Natural killer cell treated with Interleukin-12 subunit alpha and Interleukin-12 subunit beta and Interleukin-15 and Interleukin-18, amount 100 ng/mL, for 72 hours (primary cell): ENCODE measurements at places on chromosomes 12 and 14. TPM values are rescaled to one million over a fixed set of nuclear protein-coding genes. Genes with fewer than 3 reads are reported as not detected.

DNA sequence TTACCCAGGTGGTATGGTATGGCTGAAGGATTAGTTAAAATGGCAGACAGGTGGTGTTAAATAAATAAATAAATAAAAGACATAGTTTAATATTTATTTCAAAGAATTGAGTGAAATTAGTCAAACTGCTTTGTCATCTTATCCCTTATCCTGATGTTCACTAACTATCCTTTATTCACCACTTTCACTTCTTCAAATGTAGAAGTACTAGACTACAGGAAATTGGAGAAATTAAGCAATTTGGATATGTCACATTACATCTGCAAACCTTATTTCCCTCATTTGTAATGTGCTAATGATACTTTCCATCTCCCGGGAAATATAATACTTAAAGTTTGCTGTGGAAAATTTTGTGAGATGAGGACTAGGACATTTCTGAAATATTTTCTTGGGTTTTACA, 1195.7 kb downstream of the LRFN5 start:
- DNase-seq, result no peak
- H3K36me3 ChIP-seq, result peaks cover 13% of the 10 kb centered on the region
- no peaks in the 10 kb centered on the region for H3K4me1 ChIP-seq
- no peaks in the 10 kb centered on the region for H3K27me3 ChIP-seq

- peaks cover 3% of the 10 kb centered on the region for H3K4me1 ChIP-seq
- H3K4me3 ChIP-seq, result no peak overlapping the region
- DNase-seq, result no peak
- no peak overlapping the region for H3K27ac ChIP-seq
- no peaks in the 10 kb centered on the region for H3K36me3 ChIP-seq
- peaks cover 5% of the 10 kb centered on the region for H3K27me3 ChIP-seq
These were observed 4.4 kb downstream of the KRT18 start for GRCh38 chr12:52953181-52953841.

DNA sequence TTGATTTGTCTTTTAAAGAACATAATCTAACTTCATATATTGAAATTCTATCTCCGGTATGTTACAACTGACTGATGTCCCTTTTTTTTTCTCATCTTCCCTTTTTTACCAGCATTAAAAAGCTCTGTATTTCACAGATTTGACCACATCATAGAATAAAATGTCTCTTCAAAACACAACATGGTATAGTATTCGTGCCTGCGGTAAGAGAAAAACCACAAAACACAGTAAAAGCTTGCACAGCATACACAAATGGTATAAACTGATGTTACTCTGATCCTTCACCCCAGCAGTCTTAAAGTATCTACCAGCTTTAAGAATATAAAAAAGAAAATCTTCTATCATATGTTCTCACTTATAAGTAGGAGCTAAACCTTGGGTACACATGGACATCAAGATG, 83.4 kb downstream of the HECTD1 start:
- H3K27me3 ChIP-seq, result no peaks in the 10 kb centered on the region
- no peak for DNase-seq
- H3K4me3 ChIP-seq, result peak overlapping the region; percentile 23
- peaks cover 36% of the 10 kb centered on the region for H3K36me3 ChIP-seq
- peaks cover 22% of the 10 kb centered on the region for H3K4me1 ChIP-seq
- peak overlapping the region; percentile 18 for H3K27ac ChIP-seq

The GYS2 gene
- not detected for total RNA-seq

DNA sequence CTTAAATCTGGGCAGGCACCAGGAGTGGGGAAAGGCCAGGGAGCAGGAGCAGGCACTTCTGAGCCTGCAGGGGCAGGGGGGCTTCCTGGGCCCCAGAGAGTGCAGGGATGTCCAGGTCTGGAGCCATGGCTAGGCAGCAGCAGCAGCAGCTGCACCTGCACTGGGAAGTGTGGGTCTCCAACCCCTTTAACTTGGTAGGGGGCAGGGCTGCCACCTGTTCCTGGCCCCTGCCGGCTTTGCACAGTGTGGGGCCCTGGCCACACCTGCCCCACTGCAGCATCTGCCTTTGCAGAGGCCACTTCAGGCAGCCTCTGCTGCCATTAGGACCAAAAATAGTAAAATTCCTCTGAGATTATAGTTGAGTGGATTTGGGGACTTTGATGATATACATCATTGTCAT, 138.5 kb downstream of the SLC16A7 start:
- no peaks in the 10 kb centered on the region for H3K36me3 ChIP-seq
- H3K4me1 ChIP-seq, result peaks cover 23% of the 10 kb centered on the region
- DNase-seq, result no peak
- no peaks in the 10 kb centered on the region for H3K27me3 ChIP-seq
- H3K4me3 ChIP-seq, result no peak overlapping the region

The LRP6 gene
- total RNA-seq, result 0.59 TPM

DNA sequence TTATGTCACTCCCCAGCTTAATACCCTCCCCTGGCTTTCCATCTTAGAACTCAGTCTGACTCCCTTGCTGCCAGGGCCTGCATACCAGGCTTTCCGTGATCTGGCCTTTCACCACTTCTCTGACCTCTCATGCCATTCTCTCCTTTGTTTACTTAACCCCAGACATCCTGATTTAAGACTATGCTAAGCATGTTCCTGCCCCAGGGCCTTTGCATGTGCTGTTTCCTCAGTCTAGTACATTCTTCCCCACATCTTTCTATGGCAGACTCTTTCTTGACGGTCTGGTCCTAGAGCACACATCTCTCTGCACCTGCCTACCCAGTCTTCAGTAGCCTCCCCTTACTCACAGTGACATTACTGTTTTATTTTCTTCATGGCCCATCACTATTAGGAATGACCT, 42.2 kb downstream of the PLXNC1 start:
- no peaks in the 10 kb centered on the region for H3K27me3 ChIP-seq
- H3K27ac ChIP-seq, result no peak overlapping the region
- H3K36me3 ChIP-seq, result peaks cover 18% of the 10 kb centered on the region
- H3K4me1 ChIP-seq, result peaks cover 21% of the 10 kb centered on the region

The CLEC12A gene
- total RNA-seq, result 2.0 TPM

The SOX5 gene
- total RNA-seq, result 13.3 TPM

DNA sequence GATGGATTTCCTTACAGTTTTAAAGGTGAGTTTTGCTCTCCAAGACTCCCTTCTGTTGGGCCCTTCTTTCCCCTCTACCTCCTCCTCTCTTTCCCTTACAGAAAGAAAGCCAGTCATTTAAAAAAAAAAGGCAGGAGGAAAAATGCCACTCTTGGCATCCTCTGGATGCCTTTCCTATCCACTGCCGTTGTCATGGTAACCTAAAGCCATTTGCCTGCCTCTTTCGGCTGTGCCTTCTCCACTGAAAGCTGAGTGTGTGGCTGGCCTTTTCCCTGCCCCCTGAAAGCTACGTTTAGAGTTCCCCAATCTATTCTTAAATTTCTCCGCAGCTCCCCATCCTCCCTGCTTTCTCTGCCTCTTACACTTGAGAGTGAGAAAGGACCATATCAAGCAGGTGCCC, 67.1 kb downstream of the TUNAR start:
- no peaks in the 10 kb centered on the region for H3K36me3 ChIP-seq
- no peak for DNase-seq
- no peaks in the 10 kb centered on the region for H3K4me1 ChIP-seq
- peaks cover 29% of the 10 kb centered on the region for H3K27me3 ChIP-seq

The ITGB7 gene
- total RNA-seq, result 81.0 TPM

DNA sequence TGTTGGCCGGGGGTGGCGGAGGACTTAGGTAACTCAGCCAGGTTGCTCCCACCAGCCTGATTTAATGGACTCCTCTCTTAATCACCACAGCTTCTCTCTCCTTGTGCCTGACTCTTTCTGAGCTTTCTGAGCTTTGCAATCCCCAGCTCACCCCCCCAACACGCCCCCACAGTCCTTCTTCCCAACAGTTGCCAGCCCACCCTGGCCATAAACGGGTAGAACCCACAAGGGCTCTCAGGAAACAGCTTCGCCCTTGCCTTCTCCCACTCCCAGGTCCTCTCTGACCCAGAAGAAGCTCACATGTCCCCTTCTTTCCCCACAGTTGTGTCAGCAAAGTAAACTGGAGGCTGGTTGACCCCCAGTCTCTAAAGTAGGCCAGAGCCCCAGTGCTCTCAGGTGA, 32.9 kb downstream of the ZFP36L1 start:
- no peaks in the 10 kb centered on the region for H3K36me3 ChIP-seq
- no peak overlapping the region for H3K4me3 ChIP-seq
- no peak overlapping the region for H3K27ac ChIP-seq
- no peaks in the 10 kb centered on the region for H3K27me3 ChIP-seq
- no peak for DNase-seq

The CDK4 gene
- 278 TPM for total RNA-seq

DNA sequence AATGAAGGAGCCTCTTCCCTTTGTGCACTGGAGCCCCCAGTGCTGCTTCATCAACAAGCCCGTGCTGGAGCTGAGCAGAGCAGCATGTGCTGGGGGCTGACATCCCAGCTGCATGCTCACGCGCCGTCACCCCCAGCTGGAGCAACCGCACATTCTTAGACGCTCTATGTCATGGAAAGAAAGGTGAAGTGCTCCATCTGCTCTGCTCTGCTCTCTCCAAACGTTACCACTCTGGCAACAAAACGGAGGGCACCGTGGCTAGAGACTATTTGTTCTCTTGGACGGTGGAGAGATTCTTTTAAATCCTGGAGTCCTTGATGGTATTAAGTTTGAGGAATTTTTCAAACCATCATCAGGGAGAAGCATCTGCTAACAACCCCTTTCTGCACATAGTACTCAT, 208.4 kb downstream of the C12orf75 start:
- DNase-seq, result no peak
- H3K4me3 ChIP-seq, result no peak overlapping the region
- no peaks in the 10 kb centered on the region for H3K4me1 ChIP-seq
- H3K27ac ChIP-seq, result no peak overlapping the region
- H3K36me3 ChIP-seq, result peaks cover 6% of the 10 kb centered on the region

The CLBA1 gene
- total RNA-seq, result 1.2 TPM

The KRT78 gene
- total RNA-seq, result not detected

GRCh38 chr12:2306735-2307134, 253.9 kb downstream of the CACNA1C start:
- peaks cover 8% of the 10 kb centered on the region for H3K27me3 ChIP-seq
- no peaks in the 10 kb centered on the region for H3K36me3 ChIP-seq
- no peak overlapping the region for H3K27ac ChIP-seq
- no peaks in the 10 kb centered on the region for H3K4me1 ChIP-seq
- no peak for DNase-seq

The C12orf54 gene
- not detected for total RNA-seq

The SLCO1B3 gene
- not detected for total RNA-seq

The CCDC177 gene
- not detected for total RNA-seq

DNA sequence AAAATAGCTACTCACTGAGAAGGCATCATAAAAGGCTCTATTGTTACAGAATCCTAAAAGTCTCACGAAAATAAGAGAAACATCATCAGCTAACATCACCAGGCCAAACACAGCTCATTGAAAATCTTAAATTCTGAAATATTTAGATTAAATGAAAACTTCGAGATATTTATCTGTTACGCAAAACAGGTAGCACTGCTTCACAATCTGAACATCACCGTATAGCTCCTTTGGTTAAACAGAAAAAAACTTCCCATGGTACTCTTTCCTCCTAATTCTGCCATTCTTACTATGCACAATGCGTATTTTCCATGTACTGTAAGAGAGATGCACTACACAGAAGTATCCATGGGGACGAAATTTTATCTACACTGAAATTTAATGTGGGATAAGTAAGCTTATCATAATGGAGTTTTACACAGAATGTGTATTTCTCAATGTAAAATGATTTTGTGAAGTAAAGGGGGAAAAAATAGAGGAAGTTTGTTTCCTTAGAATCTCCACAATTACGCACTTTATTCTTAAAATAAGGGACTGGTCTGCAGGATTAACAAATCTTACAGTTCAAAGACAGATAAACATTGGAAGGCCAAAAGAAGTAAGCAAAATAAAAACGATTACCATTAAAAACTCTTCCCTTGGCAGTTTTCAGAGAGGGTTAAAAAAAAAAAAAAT, 1.9 kb downstream of the SGPP1 start:
- peak overlapping the region; percentile 65 for H3K27ac ChIP-seq
- H3K4me1 ChIP-seq, result peaks cover 26% of the 10 kb centered on the region
- H3K27me3 ChIP-seq, result no peaks in the 10 kb centered on the region
- no peak for DNase-seq
- peaks cover 4% of the 10 kb centered on the region for H3K36me3 ChIP-seq
- H3K4me3 ChIP-seq, result peak overlapping the region; percentile 97

- no peaks in the 10 kb centered on the region for H3K4me1 ChIP-seq
- peaks cover 24% of the 10 kb centered on the region for H3K27me3 ChIP-seq
- no peak overlapping the region for H3K4me3 ChIP-seq
- H3K27ac ChIP-seq, result no peak overlapping the region
- peaks cover 10% of the 10 kb centered on the region for H3K36me3 ChIP-seq
These were observed 38.5 kb downstream of the CATSPERB start for GRCh38 chr14:91693346-91693745.

The MGP gene
- total RNA-seq, result not detected

The SLC6A12 gene
- not detected for total RNA-seq

The OTX2 gene
- not detected for total RNA-seq

The NID2 gene
- 6.8 TPM for total RNA-seq

The ESR2 gene
- total RNA-seq, result not detected

- no peak for DNase-seq
- H3K4me1 ChIP-seq, result peaks cover 81% of the 10 kb centered on the region
- H3K27me3 ChIP-seq, result no peaks in the 10 kb centered on the region
- peak overlapping the region; percentile 87 for H3K27ac ChIP-seq
- H3K36me3 ChIP-seq, result peaks cover 25% of the 10 kb centered on the region
These were observed 2.6 kb downstream of the GPR68 start for GRCh38 chr14:91241863-91242262.

The CCDC196 gene
- not detected for total RNA-seq

The SYT1 gene
- not detected for total RNA-seq

DNA sequence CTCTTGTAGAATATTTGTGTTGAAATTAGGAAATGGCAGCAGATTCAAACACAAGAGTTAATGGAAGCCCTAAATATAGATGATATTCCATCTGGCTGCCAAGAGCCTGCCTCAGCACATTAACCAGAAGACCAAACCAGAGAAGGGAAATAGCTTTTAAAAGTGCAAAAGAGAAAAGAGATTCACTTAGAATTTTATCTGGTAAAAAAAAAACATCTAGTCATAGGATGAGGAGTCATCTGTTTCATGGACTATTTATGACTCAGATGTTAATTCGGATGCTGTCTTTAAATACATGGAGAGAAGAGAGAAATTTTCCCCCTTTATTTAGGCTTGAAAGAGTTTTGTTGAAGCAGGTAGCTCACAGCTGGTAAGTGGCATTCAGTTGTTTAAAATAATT, 201.6 kb upstream of the NUDT4 start:
- no peaks in the 10 kb centered on the region for H3K36me3 ChIP-seq
- H3K4me3 ChIP-seq, result no peak overlapping the region
- no peak for DNase-seq
- H3K27ac ChIP-seq, result no peak overlapping the region

The JDP2 gene
- total RNA-seq, result 0.61 TPM

DNA sequence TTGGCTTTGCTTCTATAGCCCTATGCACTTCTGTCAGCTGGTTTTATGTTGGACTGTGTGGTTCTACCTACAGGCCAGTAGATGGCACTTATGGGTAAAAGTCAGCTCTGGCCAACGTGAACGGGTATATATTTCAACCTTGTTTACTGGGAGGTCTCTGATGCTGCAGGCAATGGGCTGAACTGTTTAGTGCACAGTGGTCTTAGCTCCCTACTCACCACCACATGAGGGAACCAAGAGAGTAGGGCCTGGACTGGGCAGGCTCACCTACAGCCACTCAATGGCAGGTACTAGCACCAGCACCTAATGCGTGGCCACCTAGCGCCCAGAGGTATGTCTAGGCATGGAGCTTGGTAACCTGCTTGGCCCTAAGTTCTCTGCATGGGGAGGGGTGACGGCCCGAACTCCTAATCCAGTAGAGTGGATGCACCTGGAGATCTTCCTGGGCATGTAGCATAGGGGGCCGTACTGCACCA, 481.8 kb downstream of the TMEM117 start:
- DNase-seq, result no peak
- no peak overlapping the region for H3K4me3 ChIP-seq
- H3K4me1 ChIP-seq, result no peaks in the 10 kb centered on the region
- H3K27me3 ChIP-seq, result no peaks in the 10 kb centered on the region
- no peak overlapping the region for H3K27ac ChIP-seq
- no peaks in the 10 kb centered on the region for H3K36me3 ChIP-seq

The CD163L1 gene
- not detected for total RNA-seq
